ENCODE measurements at places on chromosomes 2 and 18. TPM values are rescaled to one million over a fixed set of nuclear protein-coding genes. Genes with fewer than 3 reads are reported as not detected.

GRCh38 chr2:119207447-119207846 lies 16.2 kb upstream of the STEAP3 start:
- DNase-seq: no peak

DNA sequence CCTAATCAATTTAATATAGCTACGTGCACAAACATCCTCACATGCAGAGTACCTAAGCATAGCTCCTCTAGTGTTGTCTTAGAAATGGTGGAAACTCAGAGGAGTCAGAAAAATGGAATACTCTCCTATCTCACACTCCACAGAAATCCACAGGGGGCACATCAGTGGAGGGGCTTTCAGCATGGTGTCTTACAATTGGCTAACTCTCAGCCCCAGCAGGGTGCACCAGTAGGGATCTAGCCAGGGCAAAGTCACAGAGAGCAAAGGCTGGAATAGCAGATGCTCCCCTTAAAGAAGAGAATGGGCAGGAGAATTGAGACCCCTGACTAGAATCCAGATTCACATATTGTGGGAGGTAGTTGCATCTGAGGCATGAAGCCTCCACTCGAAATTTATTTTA lies 135.7 kb downstream of the MAIP1 start:
- DNase-seq: no peak

DNA sequence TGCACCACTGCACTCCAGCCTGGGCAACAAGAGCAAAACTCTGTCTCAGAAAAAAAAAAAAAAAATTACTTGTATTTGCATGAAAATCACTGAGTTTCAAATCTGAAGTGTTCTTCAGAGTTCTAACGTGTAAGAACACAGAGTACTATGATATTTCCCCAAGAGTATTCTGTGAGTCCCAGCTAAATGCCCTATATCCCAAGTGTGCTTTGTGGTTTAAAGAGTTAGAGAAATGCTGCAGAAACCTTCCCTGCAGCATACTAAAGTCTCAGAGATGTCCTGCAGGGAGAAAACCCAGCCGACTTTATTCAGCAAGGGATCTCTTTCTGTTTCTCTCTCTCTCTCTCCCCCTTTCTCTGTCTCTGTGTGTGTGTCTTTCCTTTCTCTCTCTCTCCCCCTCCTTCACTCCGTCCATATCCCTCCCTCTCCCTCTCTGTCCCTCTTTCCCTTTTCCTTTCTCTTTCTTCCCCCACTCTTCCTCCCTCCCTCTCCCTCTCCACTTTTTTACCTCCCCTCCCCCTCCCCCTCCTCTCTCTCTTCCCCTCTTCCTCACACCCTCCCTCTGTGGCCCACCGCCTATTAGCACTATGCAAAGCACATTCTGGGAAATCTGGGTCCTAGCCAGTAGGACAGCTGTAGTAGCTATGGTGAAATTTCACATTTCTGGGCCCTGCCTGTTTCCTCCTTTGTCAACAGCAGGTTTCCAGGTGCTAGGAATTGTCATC lies 54.2 kb downstream of the ACTR2 start:
- DNase-seq: no peak

- no peak for DNase-seq
Measured at GRCh38 chr2:240138254-240138984, 2.0 kb downstream of the OTOS start.

DNA sequence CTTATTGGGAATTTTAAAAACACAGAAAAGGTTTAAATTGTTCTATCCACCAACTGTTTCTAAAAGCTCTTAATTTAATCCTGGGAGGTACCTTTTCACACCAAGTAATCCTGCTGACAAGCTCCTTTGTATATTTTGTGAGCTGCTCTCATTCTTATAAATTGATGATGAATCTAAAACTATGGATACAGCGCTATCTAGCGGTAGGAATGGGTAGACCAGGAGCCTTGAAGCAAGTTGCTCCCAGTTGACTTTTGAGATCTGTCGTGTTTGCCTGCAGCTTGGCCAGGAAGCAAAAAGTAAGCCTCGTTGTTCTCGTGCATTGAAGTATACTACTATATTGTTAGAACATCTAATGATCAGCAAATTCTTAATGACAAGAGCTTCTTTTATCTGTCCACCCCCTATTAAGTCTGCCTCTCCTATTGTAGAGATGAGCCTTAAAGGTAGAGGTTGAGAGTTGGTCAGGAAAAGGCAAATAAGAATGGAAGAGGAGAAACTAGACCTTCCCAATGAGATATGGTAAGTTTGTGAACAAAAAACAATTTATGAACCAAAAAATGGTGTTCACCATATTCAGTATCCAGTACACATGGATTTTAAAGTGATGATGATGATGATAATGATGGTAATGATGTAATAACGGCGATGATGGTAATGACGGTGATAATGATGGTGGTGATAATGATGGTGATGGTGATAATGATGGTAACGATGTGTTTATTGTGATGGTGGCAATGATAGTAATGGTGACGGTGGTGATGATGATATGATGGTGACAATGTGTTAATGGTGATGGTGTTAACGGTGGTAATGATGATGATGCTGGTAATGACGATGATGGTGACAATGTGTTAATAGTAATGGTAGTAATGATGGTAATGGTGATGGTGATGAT lies 212.1 kb upstream of the NCKAP5 start:
- peak; percentile 36 for DNase-seq

GRCh38 chr18:75433098-75433497 lies 5.6 kb upstream of the SMIM21 start:
- DNase-seq: no peak

DNA sequence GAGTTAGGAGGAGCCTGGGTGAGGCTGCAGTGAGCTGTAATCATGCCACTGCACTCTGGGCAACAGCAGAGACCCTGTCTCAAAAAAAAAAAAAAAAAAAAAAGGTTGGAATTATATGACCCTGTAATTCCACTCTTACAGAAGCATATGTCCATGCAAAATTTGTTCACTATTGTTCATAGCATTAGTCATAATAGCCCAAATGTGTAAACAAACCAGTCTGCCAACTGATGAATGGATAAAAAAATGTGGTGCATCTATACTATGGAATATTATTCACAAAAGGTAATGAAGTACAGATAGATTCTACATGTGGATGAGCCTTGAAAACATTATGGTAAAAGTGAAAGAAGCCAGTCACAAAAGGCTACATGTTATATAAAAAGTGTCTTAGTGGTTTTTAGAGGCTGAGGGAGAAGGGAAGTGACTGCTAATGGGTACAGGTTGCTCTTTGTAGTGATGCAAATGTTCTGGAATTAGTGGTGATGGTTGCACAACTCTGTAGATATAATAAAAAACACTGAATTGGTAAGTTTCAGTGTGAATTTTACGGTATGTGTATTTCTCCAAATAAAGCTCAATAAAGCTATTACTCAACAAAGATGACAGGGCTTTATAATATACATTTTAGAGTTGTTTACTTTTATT lies 9.4 kb downstream of the COA5 start:
- no peak for DNase-seq

DNA sequence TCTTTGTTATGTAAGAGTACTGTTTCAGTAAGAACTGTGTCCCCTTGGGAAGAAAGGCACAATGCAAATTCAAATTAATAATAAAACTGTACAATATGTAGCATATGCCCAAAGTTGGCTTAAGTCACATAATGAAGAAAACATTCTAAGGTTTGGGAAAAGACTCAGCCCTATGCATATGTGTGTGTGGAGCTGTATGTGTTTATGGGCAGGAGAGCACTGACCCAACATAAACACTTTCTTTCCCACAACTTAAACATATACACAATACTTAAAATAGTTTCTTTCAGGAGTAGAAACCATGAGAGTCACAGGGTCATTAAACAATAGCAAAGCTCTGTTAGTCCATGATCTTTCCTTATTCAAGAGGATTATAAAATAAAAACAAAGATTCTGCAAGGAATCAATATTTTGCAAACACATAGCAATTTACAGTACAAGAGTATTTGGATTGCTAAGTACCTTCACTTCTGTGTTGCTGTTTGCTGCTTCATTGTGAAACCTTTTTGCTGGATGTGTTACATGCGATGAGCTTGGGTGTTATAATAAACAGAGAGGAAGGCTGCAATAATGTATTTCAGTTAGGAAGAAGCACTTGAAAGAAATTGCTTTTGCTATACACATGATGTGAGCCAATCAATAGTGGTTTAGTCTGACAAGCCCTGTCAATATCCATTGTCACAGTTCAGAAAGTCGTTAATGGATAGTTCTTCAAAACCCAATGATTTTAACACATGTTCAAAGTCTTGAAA lies 347.3 kb downstream of the ARHGAP15 start:
- DNase-seq: no peak

DNA sequence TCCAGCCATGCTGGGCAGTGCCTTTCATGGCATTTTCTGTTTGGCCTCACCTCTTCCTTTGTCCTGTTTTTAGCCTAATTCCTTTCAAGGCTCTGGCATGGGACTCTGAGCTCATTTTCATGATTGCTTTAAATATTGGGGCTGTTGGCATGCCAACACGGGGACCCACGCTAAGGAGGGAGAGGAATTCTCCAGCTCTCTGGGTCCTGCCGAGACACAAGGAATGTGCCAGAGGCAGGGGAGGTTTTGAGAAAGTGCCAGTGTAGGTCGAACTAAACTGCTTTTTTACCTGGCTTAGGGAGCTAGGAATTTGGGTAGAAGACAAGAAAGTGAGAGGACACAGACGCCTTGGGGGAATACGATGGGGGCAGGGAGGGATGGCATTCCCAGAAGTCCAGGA lies 42.3 kb downstream of the RPL37A start:
- DNase-seq: no peak

- no peak for DNase-seq
Measured at GRCh38 chr2:17638196-17638743, 97.8 kb downstream of the VSNL1 start.

- no peak for DNase-seq
Measured at GRCh38 chr2:59019566-59020159, 778.5 kb upstream of the FANCL start.

DNA sequence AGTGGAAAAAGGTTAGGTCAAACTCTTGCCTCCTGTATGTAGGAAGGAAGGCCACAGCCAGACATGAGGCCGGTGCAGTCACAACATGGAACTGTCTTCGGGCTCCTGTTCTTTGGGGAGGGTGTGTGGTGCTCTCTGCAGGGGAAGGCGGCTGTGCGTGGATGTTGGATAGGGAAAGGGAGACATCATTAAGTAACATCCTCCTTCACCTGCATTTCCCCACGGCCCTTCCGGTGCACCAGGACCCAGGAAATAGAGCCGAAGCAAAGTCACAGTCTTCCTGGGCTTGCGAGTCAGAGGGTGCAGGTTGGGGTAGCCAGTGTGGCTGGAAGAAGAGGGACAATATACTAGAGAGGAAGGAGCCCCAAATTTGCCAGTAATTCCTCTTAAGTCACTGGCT lies 78.9 kb upstream of the SMAD7 start:
- DNase-seq: no peak

- peak; percentile 91 for DNase-seq
Measured at GRCh38 chr2:215711471-215712034, 275.7 kb upstream of the FN1 start.

- DNase-seq: peak; percentile 37
Measured at GRCh38 chr2:157032017-157032416, 225.5 kb upstream of the GALNT5 start.

DNA sequence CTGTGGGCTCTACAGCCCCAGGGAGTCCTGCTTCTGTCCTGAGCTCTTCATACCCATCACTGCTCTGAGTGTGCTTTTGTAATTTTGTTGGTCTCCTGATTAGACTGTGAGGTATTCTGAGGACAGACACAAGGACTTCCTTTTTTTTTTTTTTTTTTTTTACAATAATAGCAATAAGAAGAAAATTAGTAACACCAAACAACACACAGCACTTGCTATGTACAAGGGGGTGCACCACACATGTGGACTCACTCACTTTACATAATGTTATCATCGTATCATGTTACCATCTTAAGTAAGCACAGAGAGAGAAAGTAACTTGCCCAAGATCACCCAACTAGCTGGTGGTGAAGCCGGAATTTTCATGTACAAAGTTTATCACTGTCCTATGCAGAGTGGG lies 34.6 kb downstream of the MBP start:
- DNase-seq: no peak

- no peak for DNase-seq
Measured at GRCh38 chr2:26583381-26583911, 57.7 kb downstream of the CIB4 start.

- no peak for DNase-seq
Measured at GRCh38 chr2:191127235-191127634, 23.6 kb downstream of the STAT4 start.

DNA sequence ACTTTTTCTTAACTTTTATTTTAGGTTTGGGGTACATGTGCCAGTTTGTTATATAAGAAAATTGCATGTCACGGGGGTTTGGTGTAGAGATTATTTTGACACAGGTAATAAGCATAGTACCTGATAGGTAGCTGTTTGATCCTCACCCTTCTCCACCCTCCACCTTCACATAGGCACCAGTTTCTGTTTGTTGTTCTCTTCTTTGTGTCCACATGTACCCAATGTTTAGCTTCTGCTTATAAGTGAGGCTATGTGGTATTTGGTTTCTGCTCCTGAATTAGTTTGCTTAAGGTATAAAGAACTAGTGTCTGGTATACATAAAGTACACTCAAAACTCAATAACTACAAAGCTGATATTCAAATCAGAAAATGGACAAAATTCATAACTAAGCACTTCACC lies 654.6 kb upstream of the LINC00305 start:
- no peak for DNase-seq

GRCh38 chr18:1914489-1914888 lies 656.8 kb downstream of the METTL4 start:
- no peak for DNase-seq

- peak; percentile 9 for DNase-seq
Measured at GRCh38 chr18:46536215-46536874, 120.7 kb downstream of the LOXHD1 start.

- no peak for DNase-seq
Measured at GRCh38 chr2:144464730-144465129, 55.2 kb downstream of the ZEB2 start.

DNA sequence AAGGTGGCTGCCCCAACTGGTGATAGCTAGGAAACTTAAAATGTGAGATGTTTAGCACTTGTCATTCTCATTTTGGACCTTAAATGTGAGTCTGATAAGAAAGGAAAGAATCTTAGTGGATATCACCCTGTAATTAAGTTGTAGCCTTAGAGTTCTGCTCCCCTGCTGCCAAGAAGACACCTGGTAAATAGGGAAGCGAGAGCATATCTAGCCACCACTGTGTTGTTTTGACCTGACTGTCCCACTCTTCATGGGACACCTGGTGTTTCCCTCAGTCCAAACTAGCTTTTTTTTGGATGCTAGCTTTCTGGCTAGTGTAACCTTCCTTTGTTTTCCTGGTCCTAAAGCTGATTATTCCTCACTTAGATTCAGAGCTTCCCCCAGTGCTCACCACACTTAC lies 357.6 kb downstream of the RAD51AP2 start:
- no peak for DNase-seq

- no peak for DNase-seq
Measured at GRCh38 chr2:16639431-16639830, 26.2 kb downstream of the CYRIA start.

CFC1 gene
- not detected for total RNA-seq

HAT1 gene
- total RNA-seq: 71.5 TPM

NPPC gene
- not detected for total RNA-seq

TNFRSF11A gene
- total RNA-seq: 4.2 TPM

SP5 gene
- 0.14 TPM for total RNA-seq

DSC3 gene
- 0.14 TPM for total RNA-seq

REG3G gene
- total RNA-seq: not detected

TCF23 gene
- not detected for total RNA-seq

TRPM8 gene
- 4.1 TPM for total RNA-seq

SPTBN1 gene
- 265 TPM for total RNA-seq

CLEC4F gene
- not detected for total RNA-seq

Measured in epithelial cell of proximal tubule (primary cell).